ENCODE measurements at places on chromosomes 3 and 15.

DNA sequence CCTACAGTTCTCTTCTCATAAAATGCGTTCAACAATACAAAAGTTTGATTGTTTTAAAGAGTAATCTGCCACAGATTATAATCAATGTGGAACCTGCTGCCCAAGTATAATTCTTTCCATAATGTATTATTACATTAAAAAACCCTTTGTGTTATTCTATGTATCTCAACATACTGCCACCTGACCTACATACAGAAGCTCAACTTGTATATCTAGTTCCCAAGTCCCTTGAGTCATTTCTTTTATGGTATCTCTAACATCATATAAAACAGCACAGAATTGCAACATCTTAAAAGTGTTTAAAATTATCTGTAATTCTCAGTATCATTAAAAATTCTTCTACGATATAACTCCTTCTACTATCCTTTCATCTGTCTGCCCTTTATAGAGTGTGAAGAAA is 70.3 kb downstream of the TBL1XR1 start:
- DNase-seq = no peak

- DNase-seq = no peak
These were observed 77.0 kb downstream of the EPHA3 start for GRCh38 chr3:89184151-89184995.

- no peak for DNase-seq
These were observed 45.3 kb upstream of the ATP2B2 start for GRCh38 chr3:10550705-10551104.

DNA sequence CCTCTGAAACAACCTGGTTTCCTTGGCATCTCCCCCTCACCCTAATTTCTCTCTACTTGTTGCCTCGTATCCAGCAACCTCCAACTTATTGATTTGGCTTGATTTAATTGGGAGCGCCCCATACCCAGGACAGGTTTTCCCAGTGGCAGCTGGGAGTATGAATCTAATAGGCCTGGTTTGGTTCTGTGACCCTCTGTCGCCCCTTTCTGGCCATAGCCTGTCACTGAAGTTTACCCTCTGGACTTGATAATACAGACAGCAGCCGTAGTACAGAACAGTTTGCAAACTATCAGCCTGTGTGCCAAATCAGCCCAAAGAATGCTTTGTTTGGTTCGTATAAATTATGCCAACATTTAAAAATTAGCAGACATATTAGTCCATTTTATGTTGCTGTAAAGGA is 525.1 kb upstream of the GOLIM4 start:
- DNase-seq = no peak

GRCh38 chr15:86079508-86080266 is at the start of gene AGBL1:
TSS of gene AGBL1 (plus strand) at chr15:86079871.
- no peak for DNase-seq

GRCh38 chr3:1532935-1533606 is 440.2 kb downstream of the CNTN6 start:
- no peak for DNase-seq

DNA sequence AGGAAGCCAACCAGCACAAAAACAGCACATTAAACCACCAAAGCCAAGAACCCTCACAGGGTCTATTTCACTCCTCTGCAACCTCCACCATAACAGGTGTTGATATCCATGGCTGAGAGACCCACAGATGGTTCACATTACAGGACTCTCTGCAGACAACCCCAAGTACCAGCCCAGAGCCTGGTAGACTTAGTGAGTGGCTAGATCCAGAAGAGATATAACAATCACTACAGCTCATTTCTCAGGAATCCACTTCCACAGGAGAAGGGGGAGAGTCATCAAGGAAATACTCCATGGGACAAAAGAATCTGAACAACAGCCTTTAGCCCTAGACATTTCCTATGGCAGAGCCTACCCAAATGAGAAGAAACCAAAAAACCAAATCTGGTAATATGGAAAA is 168.1 kb upstream of the CD96 start:
- DNase-seq = no peak

- DNase-seq = no peak
These were observed 4.5 kb downstream of the FETUB start for GRCh38 chr3:186644683-186645082.
